IMR-90 (cell line): ENCODE measurements at places on chromosomes 7 and 10. TPM values are rescaled to one million over a fixed set of nuclear protein-coding genes. Genes with fewer than 3 reads are reported as not detected.

- no peak for DNase-seq
These were observed 36.9 kb downstream of the VSTM4 start for GRCh38 chr10:49078433-49078832.

GRCh38 chr10:28151636-28152035, 151.2 kb downstream of the MPP7 start:
- DNase-seq = no peak

DNA sequence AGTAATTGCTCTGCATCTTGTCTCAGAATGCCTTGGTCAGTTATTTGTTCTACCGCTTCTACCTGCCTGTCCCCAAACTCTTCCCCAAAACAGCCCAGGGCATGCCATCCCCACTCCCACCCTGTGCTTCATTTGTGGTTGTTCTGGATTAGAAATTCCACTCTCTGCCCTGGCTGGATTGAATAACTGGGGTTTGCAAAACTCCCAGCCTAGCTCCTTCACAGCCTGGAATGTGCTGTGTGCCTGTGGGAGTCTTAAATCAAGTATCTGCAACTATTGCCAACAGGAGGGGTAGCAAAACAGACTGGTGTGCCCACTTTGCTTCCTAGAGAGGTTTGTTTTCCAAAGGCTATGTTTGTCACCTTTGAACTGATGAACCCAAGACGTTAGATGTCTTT, 24.2 kb downstream of the TSPAN15 start:
- DNase-seq = no peak

SLC13A1 gene
- not detected in 2 replicates for total RNA-seq

PDCD11 gene
- total RNA-seq = 49.7 and 56.8 TPM in 2 replicates

BLVRA gene
- total RNA-seq = 32.3 and 35.8 TPM in 2 replicates
